ENCODE measurements at places on chromosomes 16 and 17.
A peak's percentile ranks its signal among the peaks of the same experiment; 100 is the strongest.

- no peak for DNase-seq
Observed at GRCh38 chr17:78575340-78575739, 1.9 kb downstream of the DNAH17 start.

DNA sequence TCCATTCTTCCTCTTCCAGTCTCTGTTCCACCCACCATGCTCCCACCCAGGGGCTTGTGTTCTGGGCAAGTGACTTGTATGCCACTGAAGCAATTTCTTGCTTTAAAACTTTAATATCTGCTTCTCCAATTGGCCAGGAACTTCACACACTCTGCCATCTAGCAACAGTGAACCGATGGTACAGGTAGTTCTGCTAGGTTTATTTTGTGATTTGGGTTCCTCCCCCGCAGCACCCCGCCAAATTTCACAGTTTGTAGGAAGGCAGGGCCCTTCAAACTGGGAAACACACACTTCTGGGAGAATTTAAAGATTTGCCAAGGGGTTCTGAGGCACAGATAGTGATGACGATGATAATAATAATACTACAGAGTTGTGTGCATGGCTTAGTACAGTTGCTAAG, 3.3 kb downstream of the ARSG start:
- DNase-seq, result no peak

DNA sequence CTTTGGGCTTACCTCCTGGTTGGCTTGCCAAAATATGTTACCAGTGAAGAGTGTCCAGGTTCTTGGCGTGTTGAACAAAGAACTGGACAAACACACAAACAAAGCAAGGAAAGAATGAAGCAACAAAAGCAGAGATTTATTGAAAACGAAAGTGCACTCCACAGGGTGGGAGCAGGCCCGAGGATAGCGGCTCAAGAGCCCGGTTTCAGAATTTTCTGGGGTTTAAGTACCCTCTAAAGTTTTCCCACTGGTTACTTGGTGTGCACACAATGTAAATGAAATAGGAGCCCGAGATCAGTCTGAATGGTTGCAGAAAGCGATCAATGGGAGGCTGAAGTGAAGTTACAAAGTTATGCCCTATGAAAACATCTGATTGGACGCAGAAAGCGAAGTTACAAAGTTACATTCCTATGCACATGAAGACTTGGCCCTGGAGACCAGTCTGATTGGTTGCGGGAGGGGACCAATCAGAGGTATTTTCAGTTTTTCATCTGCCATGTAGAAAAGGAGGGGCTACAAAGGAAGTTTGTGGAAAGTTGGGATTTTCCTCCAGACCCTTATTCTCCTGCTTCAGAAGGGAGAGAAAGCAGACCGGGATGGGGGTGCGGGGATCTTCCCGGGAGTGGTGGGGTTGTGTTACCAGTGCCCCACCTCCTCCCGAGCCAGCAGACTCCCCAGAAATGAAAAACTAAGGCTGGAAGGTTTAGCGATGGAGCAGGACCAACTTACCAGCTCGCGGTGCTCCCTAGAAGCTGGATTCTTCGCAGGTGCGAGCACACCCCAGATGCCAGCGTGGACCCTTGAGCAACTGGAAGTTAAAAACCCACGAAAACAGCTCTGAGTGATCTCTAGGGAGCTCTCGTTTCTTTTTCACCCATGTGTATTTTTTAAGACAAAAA, at the start of gene SLFN12:
TSS of gene SLFN12 (minus strand) at position 325 of the 899 bp plus-strand sequence. CDS start 9,472 bp downstream, outside the sequence.
- peak; percentile 98 for DNase-seq

DNA sequence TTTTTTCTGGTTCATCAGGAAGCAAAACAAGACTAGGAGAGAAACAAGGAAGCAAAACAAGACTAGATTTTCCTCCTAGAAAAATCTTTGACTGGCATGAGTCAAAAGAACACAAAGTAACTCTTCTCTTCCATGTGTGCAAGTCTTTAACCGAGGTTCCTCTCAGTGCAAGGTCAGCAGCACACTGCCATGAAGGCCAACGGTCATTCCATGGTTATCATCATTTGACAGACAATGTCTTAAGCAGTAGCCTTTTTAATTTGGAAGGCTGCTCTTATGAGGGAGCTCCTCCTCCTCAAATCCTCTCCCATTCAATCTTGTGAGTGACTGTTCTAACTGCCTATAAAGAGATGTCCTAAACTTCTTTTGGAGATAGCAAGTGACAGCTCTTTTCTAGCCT, 15.4 kb upstream of the DHRS13 start:
- DNase-seq, result no peak

DNA sequence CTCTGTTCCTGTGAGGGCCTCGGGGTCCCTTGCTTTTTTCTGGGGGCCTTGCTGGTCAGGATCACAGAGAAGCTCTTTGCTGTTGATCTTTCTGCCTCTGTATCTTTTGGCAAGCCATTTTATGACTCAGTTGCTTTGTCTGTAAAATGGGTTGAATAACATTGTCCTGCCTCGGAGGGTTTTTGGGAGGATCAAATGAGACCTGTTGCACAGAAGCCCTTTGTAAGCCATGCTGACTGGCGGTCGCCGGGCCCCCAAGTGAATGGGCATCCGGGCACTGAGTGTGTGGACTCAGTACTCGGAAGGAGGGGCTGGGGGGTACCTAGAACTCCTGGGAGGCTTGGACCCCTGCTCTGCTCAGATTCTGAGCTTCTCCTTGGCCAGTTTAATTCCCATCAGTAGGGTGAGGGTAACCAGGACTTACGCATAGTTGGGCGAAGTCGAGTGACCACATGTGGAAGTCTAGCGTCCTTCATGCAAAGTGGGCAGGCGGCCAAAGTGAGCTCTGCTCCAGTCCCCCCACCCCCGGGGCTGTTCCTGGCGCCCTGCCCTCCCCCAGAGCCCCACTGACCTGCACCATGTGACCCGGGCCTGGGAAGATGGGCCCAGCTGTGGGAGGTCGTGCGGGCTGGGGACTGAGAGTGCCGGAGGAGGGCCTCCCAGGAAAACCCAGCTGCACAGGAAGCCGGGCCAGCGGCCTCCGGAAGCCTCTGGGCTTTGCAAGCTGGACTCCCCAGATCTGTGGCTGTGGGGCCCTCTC, 284.0 kb downstream of the SEC14L1 start:
- DNase-seq, result peak; percentile 96

DNA sequence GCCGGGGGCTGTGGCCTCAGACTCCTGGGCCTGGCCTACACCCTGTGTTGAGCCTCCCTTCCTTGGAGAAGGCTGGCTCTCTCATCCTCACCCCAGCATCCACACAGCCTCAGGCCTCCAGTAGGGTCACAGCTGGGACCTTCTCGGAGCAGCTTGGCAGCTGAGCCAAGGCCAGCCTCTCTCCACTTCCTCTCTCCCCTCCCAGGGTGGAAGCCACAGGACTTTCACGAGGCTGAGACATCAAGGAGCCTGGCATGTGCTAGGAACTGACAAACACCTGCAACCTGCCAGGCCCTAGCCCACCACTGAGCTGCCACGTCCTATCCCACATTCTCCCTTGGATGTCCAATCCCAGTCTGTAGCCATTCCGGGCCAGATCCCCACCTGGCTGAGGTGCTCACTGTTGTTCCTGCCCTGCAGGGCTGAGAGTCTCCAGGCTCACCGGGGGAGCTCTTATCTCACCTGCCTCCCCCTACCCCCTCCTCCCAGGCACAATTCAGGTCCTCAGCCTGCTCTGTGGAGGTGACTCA, 3.1 kb downstream of the MMP15 start:
- DNase-seq, result no peak

GRCh38 chr16:63617047-63617989, 1504.5 kb downstream of the CDH11 start:
- DNase-seq, result no peak

DNA sequence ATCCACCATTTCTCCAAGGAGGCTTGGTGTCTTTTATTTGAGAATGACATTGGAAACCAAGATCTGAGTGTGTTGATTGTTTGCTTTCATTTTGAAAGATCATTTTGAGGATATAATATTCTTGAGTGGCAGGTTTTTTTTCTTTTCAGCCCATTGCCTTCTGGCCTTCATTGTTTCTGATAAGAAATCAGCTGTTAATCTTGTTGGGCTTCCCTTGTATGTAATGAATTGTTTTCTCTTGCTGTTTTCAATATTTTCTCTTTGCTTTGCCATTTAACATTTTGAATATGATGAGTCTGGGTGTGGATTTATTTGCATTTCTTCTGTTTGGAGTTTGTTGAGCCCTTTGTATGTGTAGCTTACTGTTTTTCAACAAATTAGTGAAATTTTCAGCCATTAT, 22.0 kb downstream of the PRSS54 start:
- no peak for DNase-seq

DNA sequence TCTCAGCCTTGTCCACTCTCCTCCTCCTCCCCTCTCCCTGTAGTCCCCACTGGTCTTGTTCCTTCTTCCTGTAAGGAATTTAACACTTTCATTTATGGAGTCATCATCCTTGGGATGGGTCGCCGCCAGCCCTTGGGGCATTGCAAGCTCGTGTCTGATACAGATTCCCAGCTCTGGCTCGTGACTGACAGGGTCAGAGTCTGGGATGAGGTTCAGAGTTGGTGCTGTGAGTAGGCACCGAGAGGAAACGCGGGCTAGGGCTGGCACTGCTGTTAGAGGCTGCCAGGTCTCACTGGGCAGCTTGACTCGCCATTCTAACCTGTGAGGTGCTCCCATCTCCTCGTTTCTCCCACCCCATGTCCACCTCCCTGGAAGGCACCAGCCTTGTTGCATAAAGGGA, 407.0 kb downstream of the SOX9 start:
- DNase-seq, result no peak

Measured in iris pigment epithelial cell (primary cell).